ENCODE measurements at places on chromosomes 1 and 21.

- DNase-seq: no peak
These were observed 49.1 kb downstream of the TRPM2 start for GRCh38 chr21:44402323-44403105.

GRCh38 chr1:166017395-166017794 is 149.4 kb downstream of the FAM78B start:
- no peak for DNase-seq

DNA sequence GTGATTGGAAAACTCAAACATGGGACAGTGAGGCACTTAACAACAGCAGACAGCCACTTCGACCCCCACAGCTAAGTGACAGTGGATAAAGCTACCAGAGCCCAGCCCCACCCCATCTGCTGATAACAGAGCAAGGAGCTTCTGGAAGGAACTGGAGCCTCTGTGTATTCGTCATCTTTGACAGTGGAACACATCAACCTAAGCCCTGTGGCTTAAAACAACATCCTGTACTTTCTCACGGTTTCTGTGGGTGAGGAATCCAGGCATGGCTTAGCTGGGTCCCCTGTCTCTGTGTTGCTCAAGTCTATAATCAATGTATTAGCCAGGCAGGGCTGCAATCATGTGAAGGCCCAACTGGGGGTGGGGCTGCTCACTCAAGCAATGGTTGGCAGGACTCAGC is 18.4 kb upstream of the SIPA1L2 start:
- no peak for DNase-seq

DNA sequence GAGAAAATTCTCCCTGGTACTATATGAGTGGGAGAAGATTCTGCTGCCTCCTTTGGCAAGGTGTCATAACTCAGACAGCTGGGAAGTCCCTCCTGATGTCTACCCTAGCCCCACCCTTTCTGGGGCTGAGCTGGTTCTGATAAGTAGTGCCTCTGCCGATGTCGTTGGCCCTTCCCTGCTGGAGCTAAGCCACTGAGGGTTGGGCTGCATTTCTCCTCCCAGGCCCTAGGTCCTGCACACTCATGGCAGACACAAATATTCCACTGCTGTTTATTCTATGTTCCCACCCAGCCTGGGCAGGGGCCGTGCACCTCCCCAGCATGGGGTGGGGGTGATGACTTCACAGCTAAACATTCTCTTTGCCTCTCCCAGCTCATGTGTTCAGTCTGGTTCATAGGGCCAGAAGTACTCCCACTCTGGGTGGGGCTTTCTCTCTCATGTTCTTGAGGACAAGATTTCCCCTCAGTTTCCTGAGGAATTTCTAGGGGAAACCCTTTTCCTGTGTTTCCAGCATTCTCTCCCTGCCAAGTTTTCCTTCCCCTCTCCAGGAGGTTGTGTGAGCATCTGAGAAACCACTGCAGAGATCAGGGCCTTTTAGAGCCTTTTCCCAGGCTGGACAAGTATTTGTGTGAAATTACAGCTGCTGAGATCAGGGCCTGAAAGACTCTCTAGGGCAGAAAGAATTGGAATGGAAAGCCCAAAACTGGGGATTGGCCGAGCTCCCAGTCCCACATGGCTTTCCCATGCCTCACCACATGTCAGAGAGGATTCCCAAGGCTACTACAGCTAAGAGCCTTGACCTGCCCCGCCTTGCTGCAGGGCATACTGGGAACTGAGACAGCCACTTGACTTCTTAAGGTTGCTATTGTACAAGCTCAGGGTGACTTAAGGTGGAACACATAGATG is 66.2 kb downstream of the ATP2B4 start:
- DNase-seq: no peak

DNA sequence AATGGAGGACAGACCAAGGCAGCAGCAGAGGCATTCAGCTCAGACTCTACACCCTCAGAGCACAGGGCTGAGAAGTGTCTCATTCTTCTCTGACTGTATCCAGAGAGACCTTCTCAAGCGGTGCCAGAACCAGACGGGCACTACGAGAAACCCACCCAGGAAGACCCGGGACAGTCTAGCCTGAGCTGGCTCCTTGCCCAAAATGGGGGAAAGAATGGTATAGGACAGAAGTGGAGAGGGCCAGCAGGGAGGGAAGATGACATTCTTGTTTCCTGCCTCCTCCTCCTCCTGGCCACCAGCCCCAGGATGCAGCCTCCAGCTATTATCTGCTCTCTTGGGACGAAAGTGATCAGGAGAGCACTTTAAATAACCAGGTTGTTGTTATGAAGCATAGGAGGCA is 22.6 kb upstream of the PRELP start:
- DNase-seq: no peak

DNA sequence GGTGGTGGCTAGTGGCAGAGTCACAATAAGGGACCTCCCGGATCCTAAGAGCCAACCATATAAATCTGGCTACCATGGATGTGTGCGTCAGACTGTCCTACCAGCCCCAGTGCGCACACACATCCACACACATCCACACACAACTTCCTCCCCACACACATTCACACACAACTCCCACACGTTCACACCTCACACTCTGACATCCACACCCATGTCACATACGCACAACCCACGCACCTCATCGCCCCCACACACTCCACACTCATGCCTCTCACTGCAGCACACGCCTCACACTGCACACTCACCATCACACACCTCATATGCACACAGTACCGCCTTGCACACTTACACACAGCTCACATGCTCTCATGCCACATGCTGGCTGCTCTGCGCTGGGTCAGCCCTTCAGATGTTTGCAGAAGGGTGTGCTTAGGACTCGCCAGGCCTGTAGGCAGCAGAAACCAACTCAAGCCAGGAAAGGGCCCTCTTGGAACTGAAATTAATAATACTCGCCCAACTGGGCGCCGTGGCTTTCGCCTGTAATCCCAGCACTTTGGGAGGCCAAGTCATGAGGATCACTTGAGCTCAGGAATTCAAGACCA is 3.0 kb downstream of the LDLRAD2 start:
- DNase-seq: no peak

- DNase-seq: no peak
These were observed 8.9 kb downstream of the TRIM33 start for GRCh38 chr1:114502080-114502479.

DNA sequence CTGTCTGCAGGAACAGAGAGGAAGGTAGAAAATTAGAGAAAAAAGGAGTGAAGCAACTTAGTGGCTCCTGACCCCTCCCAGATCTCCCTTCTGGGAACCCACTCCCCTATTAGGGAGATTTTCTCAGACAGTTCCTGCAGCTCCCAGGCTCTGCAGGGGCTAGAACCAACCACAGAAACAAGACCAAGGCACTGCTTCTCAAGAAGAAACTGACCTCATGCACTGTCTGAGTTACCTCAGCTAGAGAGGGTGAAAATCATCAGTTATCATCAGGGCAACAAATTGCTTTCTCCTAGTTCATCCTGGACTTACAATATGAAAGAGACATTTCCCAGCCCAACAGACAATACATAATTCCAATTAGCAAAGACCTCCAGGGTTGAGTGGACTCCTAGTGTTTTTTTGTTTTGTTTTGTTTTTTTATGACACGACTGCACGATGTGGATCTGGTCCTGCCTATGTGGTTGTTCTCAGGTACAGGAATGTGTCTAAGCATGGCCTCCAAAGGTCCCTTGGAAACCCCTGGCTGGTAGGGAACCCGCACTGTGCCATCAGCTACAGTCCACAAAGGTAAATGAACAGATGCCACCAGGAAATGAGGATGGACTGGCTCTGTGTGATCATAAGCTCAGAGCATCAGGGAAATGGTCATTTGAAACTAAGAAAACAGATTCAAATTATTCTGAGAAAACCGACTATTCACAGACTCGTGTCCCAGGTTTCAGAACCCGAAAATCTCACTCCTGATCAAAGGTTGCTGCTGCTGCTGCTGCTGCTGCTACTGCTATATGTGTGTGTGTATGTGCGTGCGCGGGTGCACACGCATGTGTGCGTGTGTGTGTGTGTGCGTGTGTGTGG is 65.3 kb downstream of the LAMC2 start:
- no peak for DNase-seq

- no peak for DNase-seq
These were observed 165.8 kb upstream of the C1orf105 start for GRCh38 chr1:172254521-172255222.

DNA sequence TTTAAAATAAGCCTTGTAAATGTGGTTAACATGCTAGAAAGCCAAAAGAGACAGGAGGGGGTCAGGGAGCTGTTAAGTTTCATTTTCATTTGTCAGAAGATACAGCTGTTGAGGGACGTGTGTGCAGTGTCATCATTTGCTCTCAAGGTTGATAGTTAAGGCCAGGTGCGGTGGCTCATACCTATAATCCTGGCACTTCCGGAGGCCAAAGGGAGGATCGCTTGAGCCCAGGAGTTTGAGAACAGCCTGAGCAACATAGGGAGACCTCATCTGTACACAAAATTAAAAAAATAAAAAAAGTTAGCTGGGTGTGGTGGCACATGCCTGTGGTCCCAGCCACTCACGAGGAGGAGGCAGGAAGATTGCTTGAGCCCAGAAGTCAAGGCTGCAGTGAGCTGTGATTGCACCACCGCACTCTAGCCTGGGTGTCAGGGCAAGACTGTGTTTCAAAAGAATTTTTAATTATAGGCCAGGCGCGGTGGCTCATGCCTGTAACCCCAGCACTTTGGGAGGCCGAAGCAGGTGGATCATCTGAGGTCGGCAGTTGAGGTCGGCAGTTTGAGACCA is 22.7 kb downstream of the ZBTB8OS start:
- no peak for DNase-seq

DNA sequence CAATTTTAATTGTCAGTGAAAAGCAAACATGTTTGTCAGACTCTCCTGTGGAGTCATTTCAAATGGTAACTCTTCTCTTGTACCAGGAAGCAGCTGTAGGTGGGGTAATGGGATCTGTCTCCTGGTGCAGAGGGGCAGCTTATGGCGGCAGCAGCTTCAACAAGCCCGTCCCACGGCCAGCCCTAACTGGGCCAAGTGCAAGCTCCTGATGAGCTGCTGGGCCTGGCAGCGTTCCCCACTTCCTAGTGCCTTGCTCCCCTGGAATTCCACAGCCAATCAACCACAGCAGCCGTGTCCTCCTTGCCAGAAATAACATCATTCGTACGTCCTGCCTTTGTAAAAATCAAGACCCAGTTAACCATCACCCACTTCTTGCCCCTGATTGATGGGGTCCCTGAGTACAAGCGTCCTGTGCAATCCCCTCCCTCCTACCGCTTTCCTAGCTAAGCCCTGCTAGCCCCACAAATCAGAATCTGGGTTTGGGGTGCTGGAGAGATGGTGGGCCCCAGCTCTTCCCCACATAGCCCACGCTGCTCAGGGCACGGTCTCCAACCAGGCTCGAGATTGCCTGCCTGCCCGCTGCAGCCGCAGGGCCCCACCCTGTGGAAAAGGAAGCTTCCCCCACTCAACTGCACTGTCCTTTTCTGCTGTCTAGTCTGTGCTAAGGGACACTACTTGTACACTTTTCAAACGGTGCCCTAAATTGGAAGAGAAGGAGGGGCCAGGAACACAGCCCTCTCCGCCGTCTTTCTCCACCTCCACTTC is 61.2 kb downstream of the TOR1AIP2 start:
- DNase-seq: no peak

DNA sequence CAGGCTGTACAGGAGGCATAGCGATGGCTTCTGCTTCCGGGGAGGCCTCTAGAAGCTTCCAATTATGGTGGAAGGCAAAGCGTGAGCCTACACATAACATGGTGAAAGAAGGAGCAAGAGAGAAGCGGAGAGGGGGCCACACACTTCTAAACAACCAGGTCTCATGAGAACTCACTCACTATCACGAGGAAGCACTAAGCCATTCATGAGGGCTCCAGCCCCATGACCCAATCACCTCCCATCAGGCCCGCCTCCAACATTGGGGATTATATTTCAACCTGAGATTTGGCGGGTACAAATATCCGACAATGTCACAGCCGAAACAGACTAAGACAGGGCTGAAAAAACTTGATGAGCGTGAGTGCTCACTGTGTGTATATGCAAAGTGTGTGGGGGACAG is 89.3 kb upstream of the CNIH3 start:
- no peak for DNase-seq

- DNase-seq: no peak
These were observed 35.0 kb downstream of the DNAJC6 start for GRCh38 chr1:65344171-65344814.

- DNase-seq: no peak
These were observed 89.8 kb downstream of the SLC16A1 start for GRCh38 chr1:112866151-112866550.

GRCh38 chr1:234962340-234962989 is 166.2 kb downstream of the TOMM20 start:
- DNase-seq: no peak

DNA sequence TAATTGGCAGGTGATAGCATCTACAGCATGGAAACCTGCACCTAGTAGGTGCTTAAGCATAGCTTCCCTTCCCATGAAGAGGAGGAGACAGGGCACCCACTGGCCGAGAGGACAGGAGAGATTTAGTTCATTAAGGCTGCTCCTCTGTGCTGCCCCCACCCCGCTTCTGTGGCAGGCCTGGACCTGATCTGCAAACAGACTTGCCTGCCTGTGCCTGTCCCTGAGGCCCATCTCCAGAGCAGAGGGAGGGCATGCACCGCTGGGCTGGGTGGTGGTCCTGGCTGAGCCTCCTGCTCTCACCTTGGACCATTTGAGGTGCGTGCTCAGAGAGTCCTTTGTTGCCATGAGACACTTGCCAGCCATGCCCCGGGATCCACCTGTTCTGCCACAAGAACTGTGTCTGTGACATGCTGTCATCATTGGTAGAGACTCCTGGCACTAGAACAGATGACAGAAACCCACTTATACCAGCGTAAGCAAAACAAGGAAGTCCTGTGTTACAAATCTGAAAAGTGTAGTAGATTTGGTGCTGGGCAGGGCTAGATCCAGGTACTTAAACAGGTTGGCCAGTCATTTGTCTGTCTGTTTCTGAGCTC is 55.6 kb downstream of the PTPRF start:
- no peak for DNase-seq

GRCh38 chr1:1143636-1144035 is 27.7 kb upstream of the C1orf159 start:
- DNase-seq: no peak

DNA sequence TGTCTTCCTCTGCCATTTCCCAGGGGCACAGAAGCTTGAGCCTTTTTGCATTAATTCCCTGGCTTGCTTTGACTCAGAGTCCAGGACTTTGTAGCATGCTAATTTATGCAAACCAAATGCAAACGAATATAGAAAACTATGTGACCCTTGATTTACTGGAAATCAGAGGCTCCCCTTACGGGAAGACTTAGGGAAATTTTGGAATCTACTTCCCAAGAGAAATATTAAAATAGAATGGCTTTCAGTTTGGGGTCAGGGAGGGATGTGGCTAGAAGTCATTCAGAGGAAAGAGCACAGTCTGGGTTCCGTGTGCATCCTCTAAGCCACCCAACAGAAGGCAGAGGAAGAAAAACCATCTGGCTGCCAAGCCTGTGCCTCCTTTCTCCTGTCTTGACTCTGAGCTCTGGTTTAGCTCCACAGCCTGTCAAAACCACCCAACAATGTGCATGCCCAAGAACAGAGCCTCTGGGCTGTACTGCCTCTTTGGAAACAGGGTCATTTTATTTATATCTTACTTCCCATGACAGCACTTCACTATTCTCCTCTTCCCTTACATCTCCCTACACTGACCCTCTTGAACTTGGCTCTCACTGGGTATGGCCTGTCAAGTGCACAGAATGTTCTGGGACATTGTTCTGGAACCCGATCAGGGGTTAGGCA is 30.1 kb downstream of the ATF3 start:
- no peak for DNase-seq

GRCh38 chr1:11940260-11940921 is 5.9 kb downstream of the PLOD1 start:
- DNase-seq: no peak

GRCh38 chr1:153397924-153398651 is 7.2 kb upstream of the S100A8 start:
- no peak for DNase-seq

GRCh38 chr1:158248771-158249170 is 5.5 kb upstream of the CD1A start:
- DNase-seq: no peak

Measured in stimulated activated CD8-positive, alpha-beta memory T cell treated with anti-CD3 and anti-CD28 coated beads, Interleukin-15, amount 100 ng/mL, for 1 hour (primary cell).